ENCODE measurements at places on chromosomes 6 and 20.
A peak's percentile ranks its signal among the peaks of the same experiment; 100 is the strongest.

- DNase-seq = no peak
Measured at GRCh38 chr20:57717797-57718196, 8.0 kb upstream of the PMEPA1 start.

- no peak for DNase-seq
Measured at GRCh38 chr20:16167423-16168130, 405.7 kb downstream of the KIF16B start.

GRCh38 chr6:14945461-14946185 is 300.2 kb upstream of the JARID2 start:
- no peak for DNase-seq

DNA sequence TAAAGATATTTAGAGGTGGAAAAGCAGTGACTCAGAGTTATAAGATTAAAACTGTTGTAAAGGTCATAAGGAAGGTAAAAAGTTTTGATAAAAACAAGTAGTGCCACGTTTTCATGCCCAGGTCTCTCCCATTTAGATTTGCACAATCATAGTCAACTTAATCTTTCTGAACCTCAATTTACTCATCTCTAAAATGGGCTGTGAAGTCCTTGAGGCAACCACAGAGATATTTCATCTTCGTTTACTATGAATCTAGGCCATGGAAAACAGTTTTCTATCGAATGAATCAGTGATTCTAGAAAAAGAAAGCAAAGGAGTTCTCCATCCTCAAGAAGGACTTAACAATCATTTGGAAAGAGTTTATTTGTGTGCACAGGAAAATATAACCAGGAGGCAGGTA is 190.2 kb downstream of the EDN1 start:
- no peak for DNase-seq

GRCh38 chr6:315921-316752 is 23.9 kb downstream of the DUSP22 start:
- no peak for DNase-seq

DNA sequence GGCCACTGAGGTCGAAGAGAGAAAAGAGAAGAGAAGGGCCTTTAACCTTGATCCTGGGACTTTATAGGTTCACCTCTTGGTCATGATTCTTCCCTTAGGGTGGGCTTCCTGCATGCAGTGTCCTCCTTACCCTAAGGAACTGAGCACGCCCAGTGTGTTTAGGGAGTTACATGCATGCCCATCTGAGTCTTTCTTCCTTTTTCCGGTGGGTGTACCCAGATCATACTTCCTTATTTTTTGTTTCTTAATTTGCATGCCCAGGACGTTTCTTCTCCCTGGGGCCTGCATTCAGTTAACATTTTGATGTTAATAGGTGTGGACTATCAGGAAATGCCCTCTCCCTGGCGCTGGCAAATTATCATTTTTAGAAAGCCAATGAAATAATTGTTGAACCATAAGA is 91.5 kb downstream of the HTR1B start:
- no peak for DNase-seq

DNA sequence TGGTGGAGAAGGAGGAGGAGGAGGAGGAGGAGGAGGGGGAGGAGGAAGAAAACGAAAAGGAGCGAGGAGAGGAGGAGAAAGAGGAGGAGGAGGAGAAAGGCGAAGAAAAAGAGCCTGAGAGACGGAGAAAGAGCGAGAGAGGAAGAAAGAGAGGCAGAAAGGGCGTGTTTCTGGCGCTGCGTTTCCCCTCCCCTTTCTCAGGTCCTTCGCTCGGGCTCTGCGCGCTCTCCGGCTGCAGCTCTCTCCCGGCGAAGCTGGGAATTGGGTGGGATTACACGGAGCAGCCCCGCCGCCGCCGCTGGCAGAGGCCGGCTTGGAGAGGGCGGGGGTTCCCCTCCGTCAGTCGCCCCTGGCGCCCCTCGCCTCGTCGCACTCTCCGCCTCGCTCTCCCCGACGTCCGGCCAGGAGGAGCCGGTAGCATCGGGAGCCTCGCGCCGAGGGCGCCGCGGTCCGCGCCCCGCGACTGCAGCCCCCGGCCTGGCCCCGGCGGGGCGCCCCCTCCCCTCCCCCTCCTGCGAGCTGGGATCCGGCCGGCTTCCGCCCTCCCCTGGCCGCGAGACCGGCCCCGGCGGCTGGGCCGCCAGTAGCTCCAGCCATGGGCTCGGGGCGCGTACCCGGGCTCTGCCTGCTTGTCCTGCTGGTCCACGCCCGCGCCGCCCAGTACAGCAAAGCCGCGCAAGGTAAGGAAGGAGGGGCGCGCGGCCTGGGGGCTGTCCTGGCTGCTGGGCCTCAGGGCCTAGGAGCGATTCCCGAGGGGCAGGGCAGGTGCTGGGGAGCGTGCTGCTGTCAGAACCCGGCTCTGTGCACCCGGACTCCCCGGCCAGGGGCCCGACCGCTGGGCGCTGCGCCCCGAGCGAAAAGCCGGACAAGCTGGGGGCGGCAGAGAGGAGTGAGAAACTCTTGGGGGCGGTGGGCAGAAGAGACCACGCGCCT is at the start of gene SCUBE3:
TSS of gene SCUBE3 (plus strand) at position 133 of the 933 bp plus-strand sequence. CDS start at position 596, 463 bp downstream.
- no peak for DNase-seq

DNA sequence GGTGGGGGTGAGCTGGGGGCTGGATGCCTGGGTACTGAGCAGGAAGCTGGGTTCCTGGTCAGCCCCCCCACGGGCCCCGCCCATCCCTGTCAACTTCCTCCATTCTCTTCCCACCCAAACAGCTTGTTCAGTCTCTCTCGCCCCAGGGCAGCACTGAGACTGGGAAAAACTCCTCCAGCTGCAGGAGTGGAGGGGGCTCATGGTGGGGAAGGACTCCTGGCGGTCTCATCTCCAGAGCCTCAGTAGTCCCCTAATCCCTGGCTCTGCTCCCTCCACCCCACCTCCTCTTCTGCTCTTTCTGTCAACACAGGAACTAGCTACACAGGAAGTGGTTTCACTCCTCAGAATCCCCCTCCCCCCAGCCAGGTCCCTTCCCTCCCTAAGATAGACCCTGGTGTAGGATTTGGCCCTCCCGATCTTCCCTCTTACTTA is at the start of gene GPSM3:
TSS of gene GPSM3 (minus strand) at position 36 of the 432 bp plus-strand sequence. CDS start 130 bp downstream, outside the sequence.
- DNase-seq = peak; percentile 78

DNA sequence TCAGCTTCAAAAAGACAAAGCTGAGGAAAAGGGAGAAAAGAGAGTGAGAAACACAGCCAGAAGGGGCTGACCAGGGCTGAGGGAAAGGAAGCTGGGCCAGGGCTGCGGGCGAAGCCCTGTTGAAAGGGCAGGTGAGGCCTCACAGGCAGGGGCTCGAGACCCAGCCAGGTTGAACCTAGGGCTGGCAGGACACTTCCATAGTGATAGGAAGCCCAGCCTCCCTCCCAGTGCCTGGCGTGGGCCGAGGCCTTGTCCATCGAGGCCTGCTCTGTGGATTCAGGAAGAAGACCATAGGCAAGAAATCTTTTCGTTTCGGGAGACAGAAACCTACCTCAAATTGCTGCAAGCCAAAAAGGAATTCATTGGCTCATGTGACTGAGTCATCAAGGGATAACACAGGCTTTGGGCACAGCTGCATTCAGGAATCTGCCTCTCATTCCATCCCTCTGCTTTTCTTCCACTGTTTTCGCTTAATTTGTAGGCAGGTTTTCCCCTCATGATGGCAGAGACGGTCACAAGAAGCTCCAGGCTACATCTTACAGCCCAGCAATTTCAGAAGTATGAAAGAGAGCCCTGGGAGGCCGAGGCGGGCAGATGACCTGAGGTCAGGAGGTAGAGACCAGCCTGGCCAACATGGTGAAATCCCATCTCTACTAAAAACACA is 311.1 kb upstream of the SULF2 start:
- DNase-seq = no peak

- DNase-seq = no peak
Measured at GRCh38 chr6:92117800-92118199, 1301.6 kb downstream of the EPHA7 start.

GRCh38 chr20:51378171-51378928 is 164.2 kb downstream of the NFATC2 start:
- DNase-seq = no peak

DNA sequence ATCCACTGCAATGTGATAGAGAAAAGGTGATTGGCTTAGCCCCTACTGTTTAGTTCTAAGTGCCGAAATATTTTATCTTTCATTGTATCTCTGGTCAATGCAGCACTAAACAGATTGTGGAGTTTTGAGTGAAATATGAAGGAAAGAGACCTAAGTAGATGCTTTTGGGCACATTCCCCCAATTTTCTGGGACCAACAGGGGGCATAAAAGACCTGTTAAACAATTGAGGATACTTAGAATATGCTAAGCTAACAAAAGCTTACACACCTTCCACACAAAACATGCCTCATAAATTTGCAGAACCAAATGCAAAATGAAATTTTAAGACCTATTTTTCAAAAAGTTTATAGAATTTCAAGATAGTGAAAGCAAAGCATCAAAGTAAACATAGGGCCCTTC is 746.9 kb downstream of the TBC1D32 start:
- DNase-seq = no peak

- DNase-seq = peak; percentile 45
Measured at GRCh38 chr6:139533573-139534471, 159.4 kb upstream of the CITED2 start.

GRCh38 chr20:33103556-33103955 is 24.1 kb downstream of the BPIFB4 start:
- no peak for DNase-seq

GRCh38 chr6:3390698-3391097 is 66.2 kb downstream of the SLC22A23 start:
- DNase-seq = no peak

DNA sequence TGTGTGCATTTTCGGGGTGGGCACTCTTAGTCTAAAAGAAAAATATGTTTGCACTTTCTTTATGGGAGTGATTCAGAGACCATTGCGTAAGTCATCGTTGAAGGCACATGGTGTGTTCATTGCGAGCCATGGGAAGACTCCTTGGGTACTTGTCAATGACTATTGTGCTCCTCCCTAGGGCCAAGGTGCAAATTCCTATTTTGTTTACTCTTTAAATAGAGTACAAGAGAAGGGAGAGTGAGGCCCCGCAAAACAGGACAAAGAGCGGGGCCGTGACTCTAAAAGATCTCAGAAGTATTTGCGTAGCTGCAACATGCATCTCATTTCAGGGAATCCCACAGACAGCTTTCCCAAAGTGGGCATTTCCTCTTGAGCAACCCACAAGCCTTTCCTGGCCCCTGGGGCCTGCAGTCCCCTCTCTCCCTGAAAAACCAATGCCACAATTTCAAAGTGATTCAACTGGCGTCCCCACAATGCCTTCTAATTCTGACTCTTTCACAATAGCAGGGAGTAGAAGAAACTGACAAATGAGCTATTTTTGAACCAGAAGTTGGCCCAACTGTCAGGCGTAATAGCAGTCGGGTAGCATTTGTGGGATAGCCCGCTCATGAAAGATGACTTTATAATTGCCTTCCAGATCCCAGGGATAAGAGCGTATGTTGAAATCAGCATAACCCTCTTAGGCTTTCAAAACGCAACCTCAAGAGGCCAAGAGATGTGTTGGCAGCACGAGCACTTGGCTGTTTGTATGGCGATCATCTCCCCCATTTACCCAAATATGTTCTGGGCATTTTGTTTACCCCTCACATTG is 277.9 kb upstream of the BMP2 start:
- DNase-seq = no peak

DNA sequence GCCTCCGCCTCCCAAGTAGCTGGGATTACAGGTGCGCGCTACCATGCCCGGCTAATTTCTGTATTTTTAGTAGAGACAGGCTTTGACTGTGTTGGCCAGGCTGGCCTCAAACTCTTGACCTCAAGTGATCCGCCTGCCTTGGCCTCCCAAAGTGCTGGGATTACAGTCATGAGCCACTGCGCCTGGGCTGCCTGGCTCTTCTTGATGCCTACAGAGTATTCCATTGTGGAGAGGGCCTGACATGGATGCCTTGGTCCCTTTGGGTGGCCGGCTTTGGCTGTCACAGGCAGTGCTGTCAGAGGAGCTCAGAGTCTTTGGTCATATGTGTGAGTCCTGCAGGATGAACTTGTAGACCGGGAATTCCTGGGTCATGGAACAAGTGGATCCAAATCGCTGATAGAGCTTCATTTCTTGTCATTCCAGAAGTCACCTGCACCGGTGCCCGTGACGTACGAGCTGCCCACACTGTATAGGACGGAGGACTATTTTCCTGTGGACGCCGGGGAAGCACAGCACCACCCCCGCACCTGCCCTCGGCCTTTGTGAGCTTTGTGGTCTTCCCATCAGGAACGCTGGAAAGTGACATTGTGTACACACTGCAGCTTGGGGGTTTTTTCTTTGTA is 55.1 kb downstream of the ADNP start:
- no peak for DNase-seq

DNA sequence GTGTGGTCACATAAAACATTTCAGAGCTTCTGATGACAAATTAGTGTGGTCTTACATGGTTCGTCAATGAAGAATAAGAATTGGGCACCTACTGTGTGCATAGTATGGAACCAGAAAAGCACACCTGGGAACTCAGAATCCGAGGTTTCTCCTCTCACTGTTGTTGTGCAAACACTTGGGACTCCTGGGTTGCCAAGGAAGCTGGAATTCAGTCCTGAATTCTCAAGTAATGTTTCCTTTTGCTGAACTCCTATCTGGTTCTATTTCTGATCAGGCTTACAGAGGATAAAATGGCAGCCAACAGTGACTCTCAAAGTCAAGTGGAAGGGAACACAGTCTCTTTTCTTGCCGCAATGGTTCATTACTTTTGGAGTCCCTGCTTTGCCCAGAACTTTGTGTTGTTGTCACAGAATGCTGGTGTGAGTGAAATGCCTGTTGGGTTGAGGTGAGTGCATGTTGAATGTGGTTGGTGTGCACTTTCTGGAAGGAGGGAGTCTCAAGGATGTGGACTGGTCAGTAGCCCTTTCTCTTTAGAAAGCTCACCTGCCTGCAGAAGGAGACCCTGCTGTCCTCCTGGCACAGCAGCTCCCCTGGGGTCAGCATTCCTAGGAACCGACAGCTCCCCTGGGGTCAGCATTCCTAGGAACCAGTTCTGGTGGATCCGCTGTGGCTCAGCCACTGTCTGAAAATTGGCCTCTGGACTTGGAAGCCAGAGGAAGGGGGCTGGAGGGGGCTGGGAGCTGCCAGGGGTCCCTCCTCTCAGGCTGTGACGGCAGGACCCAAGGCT is 1.4 kb downstream of the UNC93A start:
- DNase-seq = no peak

GRCh38 chr6:79604583-79605037 is 26.5 kb upstream of the SH3BGRL2 start:
- DNase-seq = no peak

Data from activated CD8-positive, alpha-beta memory T cell treated with anti-CD3 and anti-CD28 coated beads, Interleukin-2, amount 10 ng/mL, durations not matched to agents 7 days and 5 days (primary cell).